ENCODE measurements at places on chromosomes 4 and X. TPM values are rescaled to one million over a fixed set of nuclear protein-coding genes. Genes with fewer than 3 reads are reported as not detected.

AFP gene
- 746 TPM for polyA plus RNA-seq

EVC2 gene
- polyA plus RNA-seq, result 8.4 TPM

PI4K2B gene
- polyA plus RNA-seq, result 18.8 TPM

NCAPG gene
- 48.2 TPM for polyA plus RNA-seq

LINC00632 gene
- polyA plus RNA-seq, result 9.9 TPM

CORIN gene
- polyA plus RNA-seq, result 6.2 TPM

SSX4B gene
- polyA plus RNA-seq, result not detected

LRIT3 gene
- 1.4 TPM for polyA plus RNA-seq
